ENCODE measurements at places on chromosomes 2 and 18. TPM values are rescaled to one million over a fixed set of nuclear protein-coding genes. Genes with fewer than 3 reads are reported as not detected.

DNA sequence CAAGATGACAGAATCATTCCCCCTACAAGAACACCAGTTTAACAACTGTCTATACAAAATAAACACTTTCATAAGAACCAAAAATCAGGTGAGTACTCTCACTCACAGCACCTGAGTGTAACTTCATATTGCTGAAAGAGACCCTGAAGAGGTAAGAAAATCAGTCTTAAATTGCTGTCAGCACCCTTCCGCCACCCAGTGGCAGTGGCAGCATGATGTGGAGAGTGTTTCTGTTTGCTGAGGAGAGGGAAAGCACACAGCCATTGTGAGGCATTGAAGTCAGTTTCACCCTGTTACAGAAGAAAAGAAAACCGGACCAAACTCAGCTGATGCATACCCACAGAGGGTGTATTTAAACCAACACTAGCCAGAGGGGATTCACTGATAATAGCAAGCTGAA is 1240.8 kb upstream of the CRIM1 start:
- H3K36me3 ChIP-seq, result no peaks in the 10 kb centered on the region
- H3K27me3 ChIP-seq, result no peaks in the 10 kb centered on the region
- no peak for DNase-seq
- H3K27ac ChIP-seq, result no peak overlapping the region
- H3K4me1 ChIP-seq, result peaks cover 3% of the 10 kb centered on the region

- DNase-seq, result no peak
- H3K36me3 ChIP-seq, result no peaks in the 10 kb centered on the region
- peaks cover 30% of the 10 kb centered on the region for H3K4me1 ChIP-seq
- no peak overlapping the region for H3K27ac ChIP-seq
- H3K4me3 ChIP-seq, result no peak overlapping the region
Observed at GRCh38 chr2:164954186-164954585, 1.1 kb downstream of the SLC38A11 start.

- no peak for DNase-seq
- peaks cover 21% of the 10 kb centered on the region for H3K4me1 ChIP-seq
- H3K27me3 ChIP-seq, result no peaks in the 10 kb centered on the region
- H3K27ac ChIP-seq, result no peak overlapping the region
Observed at GRCh38 chr2:111168528-111169239, 48.0 kb downstream of the BCL2L11 start.

GRCh38 chr2:1503471-1504310 is 90.4 kb downstream of the TPO start:
- DNase-seq, result no peak
- no peak overlapping the region for H3K27ac ChIP-seq
- H3K27me3 ChIP-seq, result no peaks in the 10 kb centered on the region
- no peak overlapping the region for H3K4me3 ChIP-seq

GRCh38 chr2:217090884-217091283 is 231.0 kb upstream of the TNP1 start:
- no peak overlapping the region for H3K27ac ChIP-seq
- no peaks in the 10 kb centered on the region for H3K36me3 ChIP-seq
- peaks cover 1% of the 10 kb centered on the region for H3K4me1 ChIP-seq

GRCh38 chr2:60350791-60351190 is 202.7 kb downstream of the BCL11A start:
- no peak overlapping the region for H3K27ac ChIP-seq
- peaks cover 10% of the 10 kb centered on the region for H3K27me3 ChIP-seq
- H3K4me1 ChIP-seq, result peaks cover 17% of the 10 kb centered on the region
- DNase-seq, result no peak
- H3K36me3 ChIP-seq, result no peaks in the 10 kb centered on the region
- H3K4me3 ChIP-seq, result no peak overlapping the region

Gene CFAP65
- 0.67 TPM for total RNA-seq

Gene DNAJC5G
- not detected for total RNA-seq

Gene GNAL
- total RNA-seq, result 10.5 TPM

Gene RFX8
- not detected for total RNA-seq

Gene SPHKAP
- total RNA-seq, result 0.07 TPM
